ENCODE measurements at places on chromosomes 6 and 20. TPM values are rescaled to one million over a fixed set of nuclear protein-coding genes. Genes with fewer than 3 reads are reported as not detected.

DNA sequence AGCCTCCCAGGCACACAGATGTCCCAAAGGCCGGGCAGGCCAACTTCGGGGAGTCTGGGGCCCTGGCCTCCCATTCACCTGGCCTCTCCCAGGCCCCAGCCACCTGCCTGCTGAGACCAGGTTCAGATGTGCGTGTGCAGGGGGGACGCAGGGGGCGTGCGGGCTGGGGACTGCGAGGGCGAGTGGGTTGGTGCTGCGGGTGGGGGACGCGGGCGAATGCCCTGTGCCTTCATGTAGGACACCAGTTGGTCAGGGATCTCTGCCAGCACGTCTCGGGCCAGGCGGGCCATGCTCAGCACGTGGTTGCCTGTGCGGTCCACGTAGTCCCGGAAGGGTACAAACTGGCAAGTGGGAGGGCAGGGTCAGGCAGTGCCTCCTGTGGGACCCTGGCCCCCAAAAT, 44.5 kb downstream of the RAB44 start:
- no peak for DNase-seq

DNA sequence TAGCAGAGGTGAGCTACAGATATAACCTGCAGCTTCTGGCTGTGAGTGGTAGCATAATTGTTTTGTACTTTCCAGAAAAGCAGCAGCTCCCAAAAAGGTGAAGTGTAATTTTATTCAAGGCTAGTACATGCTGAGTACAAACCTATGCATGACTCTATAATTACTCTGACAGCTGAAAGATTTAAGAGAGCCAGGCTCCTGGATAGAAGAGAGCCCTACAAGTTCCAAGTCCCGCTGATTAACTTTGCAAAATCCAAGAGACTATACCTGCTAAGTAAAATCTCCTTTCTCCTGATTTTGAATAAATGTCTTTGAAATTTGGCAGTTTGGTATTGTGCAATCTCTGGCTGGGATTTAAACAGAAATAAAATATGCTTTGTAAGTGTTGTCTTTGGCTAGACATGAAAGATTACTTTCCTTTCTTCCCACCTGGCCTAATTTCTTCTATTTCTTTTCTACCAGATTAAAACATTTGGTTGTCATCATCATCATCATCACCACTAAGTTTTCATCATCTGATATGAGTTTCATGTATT, 79.5 kb downstream of the CTNNBL1 start:
- DNase-seq: no peak

FAM162B gene
- 3.4 TPM for total RNA-seq

ETV7 gene
- total RNA-seq: 0.32 TPM

DNA sequence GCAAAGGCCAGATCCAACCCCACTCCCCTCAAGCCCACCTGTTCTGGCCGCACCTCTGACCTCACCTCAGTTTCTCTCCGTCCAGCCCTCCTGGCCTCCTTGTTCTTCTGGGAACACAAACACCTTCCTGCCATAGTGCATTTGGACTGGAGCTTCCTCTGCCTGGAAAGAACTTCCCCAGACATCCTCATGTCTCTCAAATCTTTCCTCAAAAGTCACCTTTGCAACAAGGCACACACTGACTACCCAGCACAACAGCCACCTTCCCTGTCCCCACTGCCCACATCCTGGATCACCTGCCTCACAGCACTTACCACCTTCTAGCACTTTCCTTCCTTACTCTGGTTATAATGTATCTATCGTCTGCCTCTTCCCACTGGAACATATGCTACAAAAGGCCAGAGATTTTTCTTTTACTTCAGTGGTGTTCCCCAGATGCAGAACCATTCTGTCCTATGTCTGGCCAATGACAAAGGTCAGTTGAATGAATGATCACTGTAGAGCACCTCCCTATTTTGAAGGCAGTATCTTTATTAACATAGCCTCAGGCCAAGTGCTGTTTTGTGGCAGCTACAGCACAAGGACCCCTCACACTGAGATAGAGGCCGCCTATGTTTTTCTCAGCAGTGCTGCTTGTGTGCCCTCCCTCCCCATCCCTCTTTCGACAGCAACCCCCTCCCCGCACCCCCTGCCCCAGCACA, 4.1 kb downstream of the HLA-B start:
- DNase-seq: no peak

TTLL9 gene
- not detected for total RNA-seq

GRCh38 chr6:27890445-27891319, 21.5 kb downstream of the OR2B2 start:
- DNase-seq: peak; percentile 78

DNA sequence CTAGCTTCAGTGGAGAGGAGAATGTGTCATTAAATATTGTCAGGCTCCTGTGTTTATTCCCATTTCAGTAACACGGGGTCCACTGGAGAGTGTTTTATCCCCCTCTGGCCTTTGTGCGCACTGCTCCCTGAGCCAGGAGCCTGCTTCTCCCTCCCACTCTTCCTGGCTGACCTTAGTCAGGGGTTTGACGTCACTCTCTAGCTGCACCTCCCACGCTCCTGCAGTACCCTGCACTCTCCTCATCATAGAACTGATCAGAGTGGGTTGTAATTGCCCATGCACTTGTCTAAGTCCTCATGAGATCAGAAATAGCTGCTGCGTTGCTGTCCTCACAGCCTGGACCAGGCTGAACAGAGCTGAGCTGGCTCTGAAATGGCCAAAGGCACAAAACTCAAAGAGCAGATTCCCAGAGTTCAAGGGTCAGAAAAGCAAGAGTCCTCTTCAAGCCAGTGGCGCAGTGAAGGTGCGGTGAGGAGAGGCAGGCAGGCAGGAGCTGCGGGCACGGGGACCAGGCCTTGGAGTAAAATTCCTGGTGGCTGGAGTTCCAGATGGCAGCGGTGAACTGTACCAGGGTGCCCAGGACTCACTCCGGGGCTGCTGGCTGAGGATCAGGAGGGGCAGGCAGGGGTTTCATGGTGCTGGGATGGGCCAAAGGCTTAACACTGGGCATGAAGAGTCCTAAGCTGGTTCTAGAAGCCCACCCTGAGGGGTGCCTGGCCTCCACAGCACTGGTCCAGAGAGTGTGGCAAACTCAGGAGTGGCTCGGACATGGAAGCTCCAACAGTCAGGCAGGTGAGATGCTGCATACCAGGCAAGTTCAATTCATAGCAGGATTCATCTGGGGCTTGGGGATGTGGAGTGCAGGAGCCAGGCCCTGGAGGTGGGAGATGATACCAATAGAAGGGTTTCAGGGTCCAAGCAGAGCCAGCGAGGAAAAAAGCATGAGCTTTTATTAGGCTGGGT, 170.9 kb downstream of the SCP2D1 start:
- no peak for DNase-seq

GRCh38 chr6:82840571-82840970, 225.1 kb downstream of the UBE3D start:
- DNase-seq: no peak

CENPQ gene
- 4.8 TPM for total RNA-seq

GRCh38 chr6:47484616-47485015, 7.0 kb downstream of the CD2AP start:
- no peak for DNase-seq

GRCh38 chr6:69238067-69238466, 558.7 kb downstream of the LMBRD1 start:
- no peak for DNase-seq

GRCh38 chr6:78517399-78517798, 350.0 kb upstream of the IRAK1BP1 start:
- no peak for DNase-seq

Data from heart left ventricle (tissue), 16 donors.